ENCODE measurements at places on chromosomes 12 and 14. TPM values are rescaled to one million over a fixed set of nuclear protein-coding genes. Genes with fewer than 3 reads are reported as not detected.

DNA sequence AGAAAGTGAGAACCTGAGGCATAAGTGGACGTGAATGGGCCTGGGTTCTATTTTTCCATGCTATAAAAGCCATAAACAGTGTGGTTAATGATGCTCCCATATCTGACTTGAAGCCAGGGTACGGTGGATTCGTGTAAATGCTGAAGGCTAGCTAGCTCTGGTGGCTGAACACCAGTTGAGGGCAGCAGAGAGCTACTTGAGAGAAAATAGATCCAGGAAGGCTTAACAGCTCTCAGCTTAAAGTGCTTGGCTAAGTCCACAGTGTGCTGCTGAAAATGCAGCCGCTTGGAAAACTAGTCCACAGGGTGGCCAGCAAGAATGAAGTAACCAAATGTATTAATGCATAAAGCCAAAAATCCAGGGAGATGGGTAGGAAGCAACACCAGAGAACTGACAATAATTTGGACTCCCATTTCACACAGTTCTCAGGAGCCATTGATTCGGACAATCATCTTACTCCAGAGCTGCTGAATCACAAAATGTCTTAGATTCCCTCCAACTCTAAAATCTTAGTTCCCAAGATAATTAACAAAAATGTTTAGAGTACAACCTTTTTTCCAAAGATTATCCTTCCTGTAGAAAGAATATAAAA, 15.0 kb upstream of the FOXG1 start:
- DNase-seq, result peak; percentile 54

DNA sequence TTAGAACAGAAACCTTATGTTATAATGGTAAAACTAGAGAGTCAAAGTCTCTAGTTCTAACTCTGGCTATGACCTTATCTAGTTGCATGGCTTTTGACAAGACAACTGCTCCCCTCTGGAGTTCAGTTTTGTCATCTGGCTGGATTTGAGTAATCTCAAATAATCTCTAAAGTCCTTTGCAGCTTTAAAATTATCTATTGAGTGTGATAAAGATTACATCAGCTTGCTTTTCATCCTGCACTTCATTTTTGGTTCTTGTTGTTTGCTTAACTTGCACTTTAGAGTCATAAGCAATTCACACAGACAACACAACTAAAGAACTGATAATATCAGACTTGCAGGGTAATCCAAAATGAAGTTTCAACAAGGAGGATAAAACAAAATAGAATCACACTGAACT, 2.3 kb downstream of the AKAP5 start:
- DNase-seq, result no peak

DNA sequence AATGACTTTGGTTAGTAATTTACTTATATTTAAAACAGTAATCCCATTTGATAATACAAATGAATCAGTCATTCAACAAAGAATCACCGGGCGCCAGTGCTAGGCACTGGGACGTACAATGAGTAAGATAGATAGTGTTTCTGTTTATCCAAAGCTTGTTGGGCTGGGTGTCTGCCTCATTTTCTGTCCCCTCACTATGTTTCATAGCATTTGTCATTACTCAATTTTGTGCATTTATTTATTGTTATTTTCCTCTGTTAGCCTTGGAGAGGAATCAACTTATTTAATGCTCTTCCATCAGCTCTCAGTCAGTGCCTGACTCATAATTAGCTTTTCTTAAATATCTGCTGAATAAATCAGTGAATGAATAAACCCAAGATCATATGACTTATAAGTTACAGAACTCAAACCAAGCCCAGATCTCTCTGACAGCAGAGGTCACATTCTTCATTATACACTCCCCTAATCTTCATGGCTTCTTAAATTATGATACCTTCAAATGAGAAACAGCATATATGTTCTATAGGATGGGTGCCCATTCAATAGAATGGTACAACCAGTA, 86.2 kb downstream of the TSPAN8 start:
- no peak for DNase-seq

DNA sequence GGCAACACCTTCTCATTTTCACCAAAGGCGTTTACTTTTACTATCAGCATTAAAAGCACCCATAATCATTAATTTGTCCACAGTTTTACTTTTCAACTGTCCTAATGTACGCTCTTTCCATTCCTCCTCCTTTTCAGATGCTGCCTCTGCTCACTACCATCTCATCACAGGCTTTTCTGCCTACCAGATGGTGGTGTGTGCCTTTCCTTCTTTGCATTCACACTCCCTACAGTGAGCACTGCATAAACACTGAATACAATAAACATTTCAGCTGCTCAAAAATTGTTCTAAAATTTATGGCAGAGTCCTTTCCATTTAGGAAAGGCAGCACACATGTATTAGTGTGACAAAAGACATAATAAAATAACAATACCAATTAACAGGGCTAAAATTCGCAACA, 435.7 kb downstream of the GXYLT1 start:
- no peak for DNase-seq

- no peak for DNase-seq
These were observed 70.9 kb upstream of the PIWIL1 start for GRCh38 chr12:130266751-130267150.

DNA sequence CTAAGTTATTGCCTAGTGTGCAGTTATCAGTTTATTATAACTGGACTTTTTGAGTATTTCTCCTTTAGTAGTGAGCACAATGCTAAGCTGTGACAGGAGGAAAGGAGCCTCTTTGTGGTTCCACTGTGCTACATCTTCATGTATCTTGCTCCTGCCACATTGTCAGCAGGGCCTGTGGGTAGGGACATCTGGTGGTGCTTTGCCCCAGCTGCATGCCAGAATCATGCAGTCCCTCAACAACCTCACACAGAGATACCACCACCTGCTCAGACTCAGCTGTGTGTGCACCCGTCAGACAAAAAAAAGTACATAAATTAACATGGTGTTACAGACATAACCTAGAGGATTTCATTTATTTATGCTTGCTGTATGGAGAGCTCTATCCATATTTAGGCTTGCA, 51.1 kb downstream of the MIS18BP1 start:
- DNase-seq, result peak; percentile 7

DNA sequence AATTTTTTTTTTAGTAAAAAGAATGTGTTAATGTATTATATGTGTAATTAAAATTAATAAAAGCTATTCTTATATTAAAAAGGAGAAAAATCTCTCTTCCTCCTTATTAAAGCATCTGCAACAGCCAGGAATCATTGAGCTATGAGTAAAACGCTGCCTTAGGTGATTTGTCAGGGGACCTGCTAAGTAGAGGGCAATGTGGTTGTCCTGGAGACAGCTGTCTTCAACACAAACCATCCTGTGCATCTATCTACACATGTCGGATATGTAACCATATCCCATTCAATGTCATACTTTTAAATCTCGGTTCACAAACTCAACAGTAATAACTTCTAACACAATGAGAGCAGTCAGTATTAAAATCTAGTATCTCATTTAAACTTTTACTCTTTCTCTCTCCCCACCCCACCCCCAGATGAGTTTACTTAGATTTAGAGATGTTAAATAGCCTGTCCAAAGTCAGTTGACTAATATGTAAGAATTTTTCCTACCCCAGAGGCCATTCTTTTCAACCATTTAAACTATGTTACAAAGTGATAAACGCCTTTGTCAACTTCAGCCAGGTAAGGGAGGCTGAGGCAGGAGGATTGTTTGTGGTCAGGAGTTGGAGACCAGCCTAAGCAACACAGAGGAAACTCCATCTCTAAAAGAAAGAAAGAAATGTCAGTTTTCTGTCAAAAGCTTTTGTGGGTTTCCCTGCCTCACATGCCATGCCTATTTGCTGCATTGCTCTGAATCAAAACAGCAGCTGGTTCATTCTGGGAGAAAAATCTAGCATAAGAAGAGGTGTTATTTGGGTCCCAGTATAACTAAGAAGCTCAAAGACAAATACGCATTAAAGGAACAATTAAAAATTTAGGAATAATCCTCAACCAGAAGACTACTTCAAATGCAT, 413.7 kb upstream of the CCDC196 start:
- DNase-seq, result no peak

DNA sequence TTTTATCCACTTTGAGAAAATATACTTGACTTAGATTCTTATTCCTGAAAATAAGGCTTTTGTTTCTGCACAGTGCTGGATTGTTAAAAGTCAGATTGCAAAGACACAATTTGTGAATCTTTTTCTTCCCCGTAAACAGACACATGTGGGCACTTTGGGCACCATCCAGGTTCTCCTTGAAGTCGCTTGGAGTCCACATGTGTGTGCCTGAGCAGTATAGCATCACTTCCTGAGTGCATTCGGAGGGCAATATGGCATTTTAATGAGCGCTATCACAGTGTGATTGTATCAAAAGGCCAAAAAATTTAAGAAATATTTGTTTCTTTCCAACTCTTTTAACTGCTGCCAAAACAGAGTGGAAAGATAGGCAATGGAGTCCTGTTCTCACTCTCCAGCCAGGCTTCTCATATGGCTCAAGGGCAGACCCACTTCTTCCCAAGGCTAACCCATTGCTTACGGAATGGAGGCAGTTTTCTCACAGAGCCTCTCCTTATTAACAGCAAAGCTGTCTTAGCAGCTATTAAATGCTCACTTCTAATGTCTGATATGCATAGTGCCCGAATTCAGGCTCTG, 397.1 kb downstream of the EGLN3 start:
- no peak for DNase-seq

DNA sequence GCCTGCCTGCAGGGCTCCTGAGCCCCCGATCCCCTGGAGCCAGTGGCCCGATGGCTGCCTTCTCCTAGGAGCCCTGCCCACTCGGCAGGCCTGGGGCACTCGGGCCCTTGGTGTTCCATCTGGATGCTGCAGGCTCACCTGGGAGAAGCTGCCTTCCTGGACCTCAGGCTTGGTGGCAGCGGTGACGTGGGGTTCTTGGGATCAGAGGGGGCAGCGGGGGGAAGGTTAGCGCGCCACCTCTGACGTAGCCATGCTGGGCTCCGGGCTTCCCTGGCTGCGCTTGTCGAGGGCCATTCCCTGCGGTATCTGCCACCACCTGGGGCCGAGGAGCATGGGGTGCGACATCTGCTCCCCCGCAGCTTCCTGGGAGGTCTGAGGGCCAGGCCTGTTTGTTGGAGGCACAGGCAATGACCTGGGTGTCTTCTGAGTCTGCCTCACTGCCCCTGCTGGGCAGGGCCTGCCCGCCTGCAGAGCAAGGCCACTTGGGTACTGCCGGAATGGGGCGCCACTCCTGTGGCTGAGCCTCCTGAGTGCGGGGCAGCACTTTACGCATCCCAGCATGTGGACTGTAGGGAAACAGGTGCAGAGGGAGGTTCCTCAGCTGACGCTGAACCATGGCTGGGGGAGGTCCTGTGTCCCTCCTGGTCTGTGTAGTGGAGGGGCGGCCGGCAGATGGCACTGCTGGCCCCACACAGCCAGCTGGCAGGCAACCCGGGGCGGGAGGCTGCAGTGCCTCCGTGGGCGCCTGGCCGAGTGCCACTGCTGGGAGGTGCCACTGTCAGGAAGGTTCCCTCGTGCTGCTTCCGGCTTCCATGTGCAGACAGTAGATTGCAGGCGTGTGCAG, 20.3 kb downstream of the MTA1 start:
- no peak for DNase-seq

- peak; percentile 7 for DNase-seq
These were observed 2.6 kb upstream of the NOS1 start for GRCh38 chr12:117363953-117364486.

DNA sequence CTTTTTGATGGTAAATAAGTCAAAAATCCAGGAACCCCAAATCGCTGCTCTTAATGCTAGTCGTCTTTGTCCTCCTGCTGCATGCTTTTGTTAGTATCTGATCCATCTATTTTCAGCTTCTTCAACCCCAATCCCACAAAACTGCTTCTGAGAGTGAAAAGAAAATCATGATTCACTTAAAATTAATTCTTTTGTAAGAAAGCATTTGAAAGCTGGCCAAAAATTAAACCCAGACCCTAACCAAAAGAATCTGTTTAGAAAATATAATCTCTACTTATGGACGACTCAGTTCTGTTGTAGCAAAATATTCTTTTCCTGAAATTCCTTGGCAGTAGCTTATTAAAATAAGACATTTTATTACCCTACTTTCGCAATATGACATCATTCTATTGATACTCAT, 443.6 kb upstream of the SYT1 start:
- DNase-seq, result no peak

GRCh38 chr14:68779761-68780323, 13.0 kb downstream of the ZFP36L1 start:
- DNase-seq, result peak; percentile 55

- DNase-seq, result peak; percentile 15
These were observed 6.7 kb downstream of the BCL7A start for GRCh38 chr12:122028165-122028904.

DNA sequence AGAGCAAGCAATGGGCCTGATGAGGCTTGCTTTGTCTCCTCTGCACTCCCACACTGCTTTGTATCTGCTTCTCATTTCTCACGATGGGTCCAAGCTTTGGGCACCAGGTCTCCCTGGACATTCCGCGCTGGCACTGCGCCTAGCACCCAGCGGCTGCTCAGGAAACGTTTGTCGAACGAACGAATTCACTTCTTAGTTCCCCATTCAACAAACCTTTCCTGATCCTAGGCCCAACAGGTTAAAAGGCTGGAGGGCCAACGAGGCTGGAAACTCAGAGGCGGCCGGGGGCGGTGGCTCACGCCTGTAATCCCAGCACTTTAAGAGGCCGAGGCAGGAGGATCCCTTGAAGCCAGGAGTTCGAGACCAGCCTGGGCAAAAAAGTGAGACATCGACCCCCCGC, 1.0 kb upstream of the GLRX5 start:
- DNase-seq, result no peak

GRCh38 chr12:113573148-113573547, 101.5 kb upstream of the LHX5 start:
- DNase-seq, result no peak

GRCh38 chr12:30930238-30930637, 3.7 kb downstream of the TSPAN11 start:
- no peak for DNase-seq

GRCh38 chr12:56333197-56333678, 562 bp downstream of the PAN2 start:
- DNase-seq, result no peak

DNA sequence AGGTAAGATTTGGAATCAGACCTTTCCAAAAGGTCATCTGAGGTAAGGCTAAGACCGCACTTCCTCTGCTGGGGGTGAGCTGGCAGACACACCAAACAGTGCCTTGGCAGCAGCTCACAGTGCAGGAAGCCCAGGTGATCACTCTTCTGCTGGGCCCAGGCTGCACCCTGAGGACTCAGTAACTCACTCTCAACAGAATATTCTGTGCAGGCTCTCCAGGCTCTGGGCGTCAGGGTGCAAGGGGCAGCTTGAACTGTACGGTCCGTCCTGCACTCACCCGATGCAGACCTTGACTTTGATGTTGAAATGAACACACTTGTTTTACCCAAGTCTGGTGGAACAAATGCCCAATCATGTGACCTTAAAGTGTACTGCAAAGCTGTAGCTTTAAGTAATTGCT, 6.0 kb downstream of the ALKBH2 start:
- no peak for DNase-seq

Gene PLEKHD1
- 1.1 TPM for polyA plus RNA-seq

Gene LRTM2
- 0.21 TPM for polyA plus RNA-seq

Gene EFS
- 37.5 TPM for polyA plus RNA-seq

Gene KRT6A
- polyA plus RNA-seq, result not detected

Gene CLEC4A
- 1.8 TPM for polyA plus RNA-seq

Gene INHBC
- 0.15 TPM for polyA plus RNA-seq

Gene DERA
- polyA plus RNA-seq, result 30.4 TPM

Gene NIN
- 40.0 TPM for polyA plus RNA-seq

Gene SELPLG
- 4.5 TPM for polyA plus RNA-seq

Gene GNB3
- polyA plus RNA-seq, result 22.4 TPM

Gene CCDC197
- 0.27 TPM for polyA plus RNA-seq

Data from muscle of leg (tissue), 16 donors.